ENCODE measurements at places on chromosomes 3 and 15. TPM values are rescaled to one million over a fixed set of nuclear protein-coding genes. Genes with fewer than 3 reads are reported as not detected.

SCAPER gene
- 36.6 TPM for total RNA-seq

- no peak overlapping the region for H3K4me3 ChIP-seq
- H3K36me3 ChIP-seq: no peaks in the 10 kb centered on the region
- H3K4me1 ChIP-seq: no peaks in the 10 kb centered on the region
- DNase-seq: no peak
- no peak overlapping the region for H3K27ac ChIP-seq
Measured at GRCh38 chr3:153150991-153151390, 11.0 kb upstream of the RAP2B start.

DNA sequence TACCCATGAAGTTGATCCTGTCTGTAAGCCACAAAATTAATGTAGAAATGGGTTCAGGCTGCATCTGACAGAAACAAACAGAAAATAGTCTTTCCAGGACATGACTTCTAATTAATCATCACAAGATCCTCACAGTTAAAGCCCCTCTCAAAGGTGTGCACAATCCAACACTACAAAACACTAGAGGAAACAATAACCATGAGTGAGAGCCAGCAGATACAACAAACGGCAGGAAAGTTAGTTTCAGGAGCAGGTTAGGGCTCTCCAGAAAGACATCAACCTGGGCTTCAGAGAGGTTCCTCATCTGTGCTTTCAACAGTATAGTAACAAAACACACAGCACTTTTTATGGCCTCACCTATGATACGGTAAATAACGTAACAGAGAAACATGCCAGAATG lies 42.8 kb downstream of the DPH3 start:
- H3K27ac ChIP-seq: no peak overlapping the region
- H3K4me1 ChIP-seq: no peaks in the 10 kb centered on the region
- H3K27me3 ChIP-seq: peaks cover 4% of the 10 kb centered on the region

GRCh38 chr3:170804078-170804477 lies 65.9 kb downstream of the RPL22L1 start:
- peaks cover 48% of the 10 kb centered on the region for H3K27me3 ChIP-seq
- H3K4me1 ChIP-seq: peaks cover 4% of the 10 kb centered on the region
- no peak overlapping the region for H3K4me3 ChIP-seq
- peaks cover 9% of the 10 kb centered on the region for H3K36me3 ChIP-seq
- H3K27ac ChIP-seq: no peak overlapping the region

SLC9A9 gene
- 31.8 TPM for total RNA-seq

DNA sequence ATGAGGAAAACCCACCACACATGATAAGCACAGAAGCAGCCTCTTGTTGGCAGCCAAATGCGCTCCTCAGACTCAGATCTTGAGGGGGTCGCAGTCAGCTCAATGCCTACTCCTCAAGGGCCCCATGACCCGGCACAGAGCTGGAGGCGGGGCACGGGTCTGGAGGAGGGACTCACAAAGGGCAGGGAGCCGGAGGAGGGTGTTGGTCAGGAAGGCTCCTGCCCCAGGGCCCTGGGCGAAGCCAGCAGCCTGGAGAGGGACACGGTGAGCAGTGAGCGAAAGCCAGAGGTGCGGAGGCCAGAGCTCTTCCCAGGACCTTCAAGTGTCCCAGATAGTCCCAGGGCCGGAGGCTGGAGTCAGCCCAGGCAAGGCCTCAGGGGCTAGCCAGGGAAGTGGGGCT lies 9.8 kb downstream of the CACNA2D2 start:
- no peak for DNase-seq
- H3K4me1 ChIP-seq: peaks cover 11% of the 10 kb centered on the region
- no peak overlapping the region for H3K27ac ChIP-seq

DNA sequence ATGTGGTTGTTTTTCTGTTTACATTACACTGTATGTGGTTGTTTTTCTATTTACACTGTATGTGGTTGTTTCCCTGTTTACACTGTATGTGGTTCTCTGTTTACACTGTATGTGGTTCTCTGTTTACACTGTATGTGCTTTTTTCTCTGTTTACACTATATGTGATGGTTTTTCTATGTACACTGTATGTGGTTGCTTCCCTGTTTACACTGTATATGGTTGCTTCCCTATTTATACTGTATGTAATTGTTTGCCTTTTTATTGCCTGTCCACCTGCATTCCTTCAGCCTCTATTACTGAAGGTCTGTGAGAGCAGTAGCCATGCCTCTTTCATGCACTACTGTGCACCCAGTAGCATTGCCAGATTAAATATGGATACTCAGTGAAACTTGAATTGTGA lies 94.3 kb downstream of the MITF start:
- H3K4me3 ChIP-seq: no peak overlapping the region
- DNase-seq: no peak
- no peak overlapping the region for H3K27ac ChIP-seq
- no peaks in the 10 kb centered on the region for H3K36me3 ChIP-seq

KY gene
- not detected for total RNA-seq

GRCh38 chr3:61239871-61240270 lies 11.4 kb downstream of the FHIT start:
- DNase-seq: no peak
- peaks cover 17% of the 10 kb centered on the region for H3K27me3 ChIP-seq
- H3K4me1 ChIP-seq: no peaks in the 10 kb centered on the region
- peaks cover 3% of the 10 kb centered on the region for H3K36me3 ChIP-seq

GRCh38 chr3:75781079-75781745 lies 4.1 kb downstream of the ZNF717 start:
- no peak overlapping the region for H3K27ac ChIP-seq
- H3K27me3 ChIP-seq: no peaks in the 10 kb centered on the region
- no peak for DNase-seq
- H3K4me3 ChIP-seq: no peak overlapping the region
- H3K4me1 ChIP-seq: no peaks in the 10 kb centered on the region

SUSD5 gene
- total RNA-seq: not detected

CCRL2 gene
- total RNA-seq: 1.9 TPM

IGF2BP2 gene
- total RNA-seq: 0.99 TPM

DNAH12 gene
- total RNA-seq: 0.23 TPM

ARHGAP11A gene
- 13.0 TPM for total RNA-seq

DNA sequence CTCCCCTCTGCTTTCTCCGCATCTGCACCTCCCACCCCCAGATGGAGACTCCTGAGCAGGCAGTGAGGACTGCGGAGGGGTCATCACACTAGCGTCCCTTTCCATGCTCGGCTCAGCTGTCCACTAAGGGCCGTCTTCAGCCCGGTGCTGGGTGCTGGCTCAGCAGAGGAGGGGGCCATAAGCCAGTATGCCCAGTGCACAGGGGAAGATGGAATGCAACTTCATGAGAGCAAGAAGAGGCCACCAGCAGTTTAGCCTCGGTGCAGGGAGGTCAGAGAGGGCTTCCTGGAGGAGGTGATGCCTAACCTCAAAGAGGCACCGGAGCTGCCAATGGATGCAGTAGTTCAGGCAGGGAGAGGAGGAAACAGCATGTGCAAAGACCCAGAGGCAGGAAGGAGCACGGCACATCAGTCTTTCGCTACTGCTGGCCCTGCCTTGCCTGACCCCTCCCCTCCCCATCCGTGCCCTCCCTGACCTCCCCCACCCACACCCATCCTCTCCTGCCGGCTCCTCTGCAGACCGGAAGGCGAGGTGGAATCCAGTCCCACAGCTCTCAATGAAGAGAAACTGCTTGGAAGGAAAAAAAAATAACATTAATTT lies 15.2 kb upstream of the PLXND1 start:
- no peaks in the 10 kb centered on the region for H3K27me3 ChIP-seq
- no peak for DNase-seq
- peaks cover 9% of the 10 kb centered on the region for H3K4me1 ChIP-seq
- H3K4me3 ChIP-seq: no peak overlapping the region
- no peak overlapping the region for H3K27ac ChIP-seq
- no peaks in the 10 kb centered on the region for H3K36me3 ChIP-seq

PLCB2 gene
- 238 TPM for total RNA-seq

- peak overlapping the region; percentile 57 for H3K4me3 ChIP-seq
Measured at GRCh38 chr15:41928637-41929620, 35.1 kb upstream of the SPTBN5 start.

PRR20G gene
- total RNA-seq: not detected

ITIH3 gene
- total RNA-seq: not detected

DNA sequence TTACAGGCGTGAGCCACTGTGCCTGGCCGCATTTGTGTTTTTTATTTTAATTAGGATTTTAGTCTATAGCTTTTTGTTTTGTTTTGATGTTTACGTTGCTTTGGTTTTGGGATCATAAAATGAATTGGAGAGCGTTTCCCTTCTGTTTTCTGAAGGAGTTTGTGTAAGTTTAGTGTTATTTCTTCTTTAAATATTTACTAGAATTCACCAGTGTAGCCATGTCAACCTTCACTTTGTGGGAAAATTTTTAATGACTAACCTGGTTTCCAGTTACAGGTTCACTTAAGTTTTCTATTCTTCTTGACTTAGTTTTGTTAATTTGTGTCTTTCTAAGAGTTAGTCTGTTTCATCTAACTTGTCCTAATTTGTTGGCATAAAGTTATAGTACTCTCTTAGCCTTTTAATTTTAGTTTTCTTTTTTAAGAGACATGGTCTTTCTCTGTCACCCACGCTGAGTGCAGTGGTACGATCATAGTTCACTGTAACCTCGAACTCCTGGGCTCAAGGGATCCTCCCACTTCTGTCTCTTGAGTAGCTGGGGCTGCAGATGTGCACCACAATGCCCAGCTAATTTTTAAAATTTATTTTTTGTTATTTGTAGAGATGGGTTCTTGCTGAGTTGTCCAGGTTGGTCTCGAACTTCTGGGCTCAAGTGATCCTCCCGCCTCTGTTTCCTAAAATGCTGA lies 61.0 kb downstream of the CHD2 start:
- peak overlapping the region; percentile 7 for H3K4me3 ChIP-seq
- H3K36me3 ChIP-seq: peaks cover 19% of the 10 kb centered on the region
- peaks cover 33% of the 10 kb centered on the region for H3K4me1 ChIP-seq
- DNase-seq: no peak
- peak overlapping the region; percentile 32 for H3K27ac ChIP-seq
- no peaks in the 10 kb centered on the region for H3K27me3 ChIP-seq

DNA sequence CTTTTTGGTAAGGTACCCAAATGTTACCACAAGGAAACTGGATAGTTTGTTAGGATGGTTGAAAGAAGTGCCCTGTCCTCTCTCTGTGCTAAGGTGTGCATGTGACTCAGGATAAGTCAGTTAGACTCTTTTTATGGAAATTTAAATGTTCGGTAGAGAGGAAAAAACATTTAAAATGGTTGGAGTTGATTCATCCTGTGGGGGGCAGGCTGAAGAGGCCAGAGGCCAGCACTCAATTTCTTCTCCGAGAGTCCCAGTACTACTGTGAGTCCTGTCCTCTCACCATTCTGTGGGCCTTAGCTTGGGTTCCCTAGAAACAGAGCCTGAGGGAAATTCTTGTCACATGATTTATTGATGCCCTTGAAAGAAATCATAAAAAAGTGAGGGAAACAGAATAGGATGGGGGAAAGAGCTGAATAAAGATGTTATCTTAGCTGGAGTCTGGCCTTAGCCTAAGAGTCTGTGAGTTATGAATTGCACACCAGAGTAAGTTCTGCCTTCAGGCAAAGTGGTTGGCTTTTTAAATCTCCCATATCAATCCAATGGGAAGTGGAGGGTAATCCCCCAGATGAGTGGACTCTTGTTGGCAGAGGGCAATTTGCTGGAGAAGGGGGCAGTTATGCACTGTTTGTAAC lies 106.5 kb upstream of the GALNT15 start:
- no peak for DNase-seq
- H3K36me3 ChIP-seq: peaks cover under 1% of the 10 kb centered on the region
- H3K27ac ChIP-seq: no peak overlapping the region
- H3K4me3 ChIP-seq: no peak overlapping the region
- no peaks in the 10 kb centered on the region for H3K4me1 ChIP-seq

DNA sequence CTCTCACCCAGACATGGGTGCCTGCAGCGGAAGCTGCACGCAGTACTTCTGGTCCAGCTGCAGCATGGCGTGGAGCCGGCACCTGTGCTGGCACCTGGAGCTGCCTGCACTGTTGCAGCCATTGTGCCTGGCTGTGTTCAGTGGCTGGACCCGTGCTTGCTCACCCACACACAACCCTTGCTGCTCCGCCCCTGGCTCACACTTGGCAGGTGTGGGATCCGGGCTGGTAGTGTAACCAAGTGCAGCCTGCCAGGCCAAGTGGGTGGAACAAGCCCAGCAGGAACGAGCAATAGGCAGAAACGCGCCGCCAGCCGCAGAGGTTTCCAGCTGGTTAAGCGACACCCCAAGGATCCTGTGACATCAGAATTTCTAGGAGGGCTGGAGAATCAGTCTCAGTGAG lies 11.2 kb upstream of the SCAPER start:
- no peak overlapping the region for H3K4me3 ChIP-seq
- DNase-seq: no peak
- peaks cover 2% of the 10 kb centered on the region for H3K36me3 ChIP-seq
- no peaks in the 10 kb centered on the region for H3K4me1 ChIP-seq
- peaks cover 51% of the 10 kb centered on the region for H3K27me3 ChIP-seq

NR2E3 gene
- not detected for total RNA-seq

- H3K27ac ChIP-seq: no peak overlapping the region
- H3K4me1 ChIP-seq: no peaks in the 10 kb centered on the region
- no peak overlapping the region for H3K4me3 ChIP-seq
- peaks cover 35% of the 10 kb centered on the region for H3K27me3 ChIP-seq
- no peaks in the 10 kb centered on the region for H3K36me3 ChIP-seq
Measured at GRCh38 chr3:70861855-70862254, 549.4 kb upstream of the MDFIC2 start.

DNA sequence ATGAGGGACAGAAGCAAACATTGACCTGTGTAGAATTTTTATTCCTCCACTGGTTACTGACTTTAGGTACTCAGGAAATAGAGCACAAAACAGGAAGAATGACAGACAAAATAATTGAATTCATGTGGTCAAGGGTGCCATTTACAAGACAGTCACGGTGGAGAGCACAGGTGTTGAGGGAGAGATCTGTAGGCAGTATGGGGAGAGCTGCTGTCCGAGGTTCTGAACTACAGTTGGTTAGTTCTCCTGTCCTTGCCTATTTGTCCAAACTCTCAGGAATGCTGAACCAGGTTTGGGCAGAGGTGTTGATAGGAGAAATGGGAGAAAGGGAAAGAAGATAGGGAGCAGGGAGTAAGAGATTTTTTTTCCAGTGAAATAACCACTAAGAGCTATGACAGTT lies 178.5 kb upstream of the ZBTB20 start:
- no peak overlapping the region for H3K4me3 ChIP-seq
- no peaks in the 10 kb centered on the region for H3K27me3 ChIP-seq
- H3K4me1 ChIP-seq: peaks cover 2% of the 10 kb centered on the region

LRTM1 gene
- not detected for total RNA-seq

GRCh38 chr15:71195242-71195641 lies 80.0 kb downstream of the THSD4 start:
- H3K36me3 ChIP-seq: no peaks in the 10 kb centered on the region
- H3K4me3 ChIP-seq: no peak overlapping the region
- no peak overlapping the region for H3K27ac ChIP-seq

GRCh38 chr3:24162929-24163328 lies 217.8 kb downstream of the NR1D2 start:
- no peak overlapping the region for H3K4me3 ChIP-seq
- H3K4me1 ChIP-seq: peaks cover 2% of the 10 kb centered on the region
- H3K27ac ChIP-seq: no peak overlapping the region
- peaks cover 6% of the 10 kb centered on the region for H3K27me3 ChIP-seq

Data from T-helper 17 cell (primary cell).